Parietal lobe (tissue), 2 donors: ENCODE measurements at places on chromosomes 5 and 9. TPM values are rescaled to one million over a fixed set of nuclear protein-coding genes. Genes with fewer than 3 reads are reported as not detected.

LCN1 gene
- not detected for total RNA-seq

ACOT12 gene
- total RNA-seq: 5.0 TPM

ABCA2 gene
- total RNA-seq: 45.4 TPM

FAT2 gene
- 0.94 TPM for total RNA-seq

PCDHGA4 gene
- total RNA-seq: 21.6 TPM

PCSK5 gene
- total RNA-seq: 17.5 TPM

CLINT1 gene
- 61.7 TPM for total RNA-seq

SLCO4C1 gene
- total RNA-seq: 0.63 TPM

HTR1A gene
- 18.5 TPM for total RNA-seq

TXNDC8 gene
- not detected for total RNA-seq
